Cardiac septum (tissue), 1 donor: ENCODE measurements at places on chromosomes 2 and 18. TPM values are rescaled to one million over a fixed set of nuclear protein-coding genes. Genes with fewer than 3 reads are reported as not detected.

GRCh38 chr18:62044490-62045000 is 142.3 kb downstream of the PIGN start:
- DNase-seq, result no peak

DNA sequence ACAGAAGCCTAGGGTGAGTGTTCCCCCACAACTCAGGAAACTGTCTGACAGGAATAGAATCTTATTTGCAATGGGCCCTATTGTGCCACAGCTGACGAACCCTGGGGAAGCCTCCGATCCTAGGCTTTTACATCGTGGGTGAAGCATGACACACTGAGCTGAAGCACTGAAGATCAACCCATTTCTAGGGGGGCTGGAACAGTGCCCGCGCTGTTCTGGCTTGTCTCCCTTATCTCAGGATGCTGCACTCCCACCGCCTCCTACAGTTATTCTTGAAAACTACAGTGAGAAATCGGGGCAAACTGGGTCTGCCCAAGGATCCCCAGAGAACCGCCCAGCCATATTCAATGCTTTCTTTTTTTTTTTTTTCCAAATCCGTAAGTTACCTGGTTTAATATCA is 41.1 kb downstream of the NETO1 start:
- no peak for DNase-seq

GRCh38 chr2:40751981-40752380 is 300.1 kb upstream of the SLC8A1 start:
- no peak for DNase-seq

DNA sequence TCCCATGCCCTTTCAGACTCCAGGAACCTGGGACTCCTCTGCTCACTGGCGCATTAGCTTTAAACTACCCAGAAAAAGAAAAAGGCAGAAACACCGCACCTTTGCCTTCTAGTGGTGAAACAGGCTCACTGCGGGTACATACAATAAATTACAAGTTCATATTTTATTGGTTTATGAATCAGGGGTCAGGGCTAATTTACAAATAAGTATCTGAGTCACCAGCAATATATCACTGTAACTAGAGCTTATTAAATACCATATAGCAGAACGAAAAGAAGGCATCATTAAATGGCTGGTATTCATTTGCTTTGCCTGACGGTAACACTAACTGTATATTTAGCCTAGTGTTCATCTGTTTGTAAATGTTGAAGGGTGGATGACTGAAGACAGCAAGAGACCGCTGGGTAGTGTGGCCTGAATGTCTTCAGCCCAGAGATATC is 26.9 kb upstream of the DTNB start:
- DNase-seq, result no peak

Gene HNMT
- 11.8 TPM for total RNA-seq

Gene ALLC
- total RNA-seq, result not detected

- no peak for DNase-seq
Observed at GRCh38 chr2:30257266-30258214, 26.2 kb downstream of the LBH start.

DNA sequence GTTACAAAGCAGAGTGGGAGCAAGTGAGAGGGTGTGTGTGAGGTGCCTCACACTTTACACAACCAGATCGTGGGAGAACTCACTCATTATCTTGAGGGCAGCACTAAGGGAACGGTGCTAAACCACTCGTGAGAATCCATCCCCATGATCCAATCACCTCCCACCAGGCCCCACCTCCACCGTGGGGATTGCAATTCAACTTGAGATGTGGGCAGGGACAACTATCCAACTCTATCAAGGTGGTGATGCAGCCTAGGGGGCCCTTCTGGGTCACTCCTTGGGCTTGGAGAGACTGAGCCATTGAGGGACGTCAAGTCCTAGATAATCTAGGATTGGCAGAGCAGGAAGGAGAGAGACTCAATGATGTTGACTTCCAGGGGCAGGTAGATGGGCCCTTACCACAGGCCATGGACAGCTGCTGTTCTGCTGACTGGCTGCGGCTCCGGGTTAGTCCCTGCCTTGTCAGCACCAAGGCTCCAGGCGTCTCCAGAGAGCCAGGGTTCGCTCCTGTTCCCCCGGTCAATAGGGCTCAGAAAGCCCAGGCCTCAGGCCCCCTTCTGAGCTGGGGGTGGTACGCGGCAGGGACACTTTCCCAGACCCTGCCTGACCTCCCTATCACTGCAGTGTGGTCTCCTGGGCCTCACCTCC is 193.2 kb upstream of the HS6ST1 start:
- DNase-seq, result no peak

- DNase-seq, result no peak
Observed at GRCh38 chr2:208619993-208620392, 213.4 kb downstream of the PTH2R start.

GRCh38 chr2:224778474-224778877 is 62.3 kb upstream of the CCDC195 start:
- DNase-seq, result no peak

DNA sequence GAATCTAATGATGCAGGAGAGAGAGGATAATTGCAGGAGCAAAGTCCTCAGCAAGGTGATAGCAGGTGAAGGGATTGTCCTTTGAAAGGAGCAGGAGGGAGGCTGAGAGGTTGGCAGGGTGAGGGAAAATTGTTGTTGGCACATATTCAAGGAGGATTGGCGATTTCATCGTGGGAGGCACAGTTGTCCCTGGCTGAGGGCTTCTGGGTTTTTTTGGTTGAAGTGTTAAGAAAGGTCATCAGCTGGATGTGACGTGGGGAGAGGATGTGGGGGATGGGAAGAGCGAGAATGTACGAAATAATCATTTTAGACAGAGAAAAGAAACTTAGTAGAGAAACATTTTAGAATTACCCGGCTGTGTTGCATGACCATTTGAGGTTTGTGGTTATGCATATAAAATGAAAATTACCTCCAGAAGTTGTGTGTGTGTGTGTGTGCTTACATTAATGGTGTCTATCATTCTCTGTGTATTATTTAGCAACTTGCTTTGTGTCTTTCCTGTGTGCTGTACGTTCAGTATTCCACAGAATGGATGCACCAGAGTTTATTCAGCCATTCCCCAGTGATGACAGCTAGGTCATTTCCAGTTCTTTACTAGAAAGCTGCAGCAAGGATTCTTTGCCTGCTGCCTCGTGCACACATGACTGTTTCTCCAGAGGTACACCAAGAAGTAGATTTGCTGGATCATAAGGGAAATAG is 67.6 kb downstream of the SDC1 start:
- no peak for DNase-seq

DNA sequence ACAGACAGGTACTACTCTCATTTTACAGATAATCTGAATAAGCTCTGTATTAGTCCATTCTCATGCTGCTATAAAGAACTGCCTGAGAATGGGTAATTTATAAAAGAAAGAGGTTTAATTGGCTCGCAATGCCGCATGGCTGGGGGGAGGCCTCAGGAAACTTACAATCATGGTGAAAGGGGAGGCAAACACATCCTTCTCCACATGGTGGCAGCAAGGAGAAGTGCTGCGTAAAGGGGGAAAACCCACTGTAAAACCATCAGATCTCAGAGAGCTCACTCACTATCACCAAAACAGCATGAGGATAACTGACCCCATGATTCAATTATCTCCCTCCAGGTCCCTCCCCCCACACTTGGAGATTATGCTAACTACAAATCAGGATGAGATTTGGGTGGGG is 254.4 kb downstream of the KCNE4 start:
- no peak for DNase-seq

DNA sequence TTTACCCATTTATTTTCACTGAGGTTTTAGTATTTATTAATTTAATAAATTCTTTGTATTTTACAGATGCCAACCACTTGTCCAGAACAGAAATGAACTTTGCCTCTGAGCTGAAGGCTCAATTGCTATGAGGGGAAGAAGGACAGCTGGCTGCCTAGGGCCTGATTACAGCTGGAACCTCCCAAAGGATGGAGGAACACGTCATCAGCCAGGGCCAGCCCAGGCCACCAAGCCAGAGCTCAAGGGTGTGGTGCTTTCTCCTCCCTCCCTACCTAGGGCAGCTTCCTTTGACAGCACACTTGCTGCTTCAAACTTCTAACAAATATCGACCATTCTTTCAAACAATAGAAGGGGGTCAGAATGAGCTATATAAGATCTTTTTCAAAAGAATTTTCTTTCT is 19.7 kb upstream of the RIOK3 start:
- DNase-seq, result no peak

Gene CAMKMT
- 5.6 TPM for total RNA-seq

Gene REG3A
- total RNA-seq, result not detected

GRCh38 chr2:231935207-231935524 is 9.0 kb upstream of the NPPC start:
- no peak for DNase-seq

Gene MYO5B
- total RNA-seq, result 5.2 TPM

DNA sequence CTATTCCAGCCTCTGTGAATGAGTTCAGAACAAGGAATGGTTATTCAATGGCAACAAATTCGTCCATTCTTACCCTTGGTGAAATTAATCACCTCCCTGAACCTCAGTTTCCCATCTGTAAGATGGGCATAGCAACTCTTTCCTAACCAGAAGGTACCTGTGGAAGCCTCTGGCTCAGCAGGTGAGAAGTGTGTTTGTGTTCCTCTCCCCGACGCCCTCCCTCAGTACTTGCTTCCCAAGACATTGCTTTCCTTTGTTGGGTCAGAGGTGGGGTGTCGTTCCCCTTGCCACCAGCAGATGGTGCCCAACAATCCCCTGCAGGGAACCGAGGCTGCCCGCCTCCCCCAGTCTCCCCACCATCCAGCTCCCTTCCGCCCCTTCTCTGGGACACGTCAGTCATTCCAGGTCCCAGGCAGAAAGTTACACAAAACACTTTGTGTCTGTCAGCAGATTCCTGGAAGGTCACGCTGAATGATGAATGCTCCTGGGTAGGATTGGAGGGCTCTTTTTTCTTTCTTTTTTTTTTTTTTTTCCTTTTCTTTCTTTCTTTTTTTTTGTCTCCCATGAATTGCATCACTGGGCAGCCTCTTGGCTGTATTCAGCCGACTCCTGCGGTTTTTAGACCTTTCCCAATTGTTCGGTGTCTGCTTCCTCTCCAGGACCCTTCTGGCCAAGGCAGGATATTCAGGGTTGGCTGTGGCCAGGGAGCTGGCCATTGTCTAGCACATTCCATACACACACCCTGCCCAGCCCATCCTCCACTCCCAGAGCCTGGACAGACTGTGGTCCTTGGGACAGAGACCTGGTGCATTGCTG is 117.3 kb downstream of the LPIN1 start:
- DNase-seq, result peak; percentile 92

DNA sequence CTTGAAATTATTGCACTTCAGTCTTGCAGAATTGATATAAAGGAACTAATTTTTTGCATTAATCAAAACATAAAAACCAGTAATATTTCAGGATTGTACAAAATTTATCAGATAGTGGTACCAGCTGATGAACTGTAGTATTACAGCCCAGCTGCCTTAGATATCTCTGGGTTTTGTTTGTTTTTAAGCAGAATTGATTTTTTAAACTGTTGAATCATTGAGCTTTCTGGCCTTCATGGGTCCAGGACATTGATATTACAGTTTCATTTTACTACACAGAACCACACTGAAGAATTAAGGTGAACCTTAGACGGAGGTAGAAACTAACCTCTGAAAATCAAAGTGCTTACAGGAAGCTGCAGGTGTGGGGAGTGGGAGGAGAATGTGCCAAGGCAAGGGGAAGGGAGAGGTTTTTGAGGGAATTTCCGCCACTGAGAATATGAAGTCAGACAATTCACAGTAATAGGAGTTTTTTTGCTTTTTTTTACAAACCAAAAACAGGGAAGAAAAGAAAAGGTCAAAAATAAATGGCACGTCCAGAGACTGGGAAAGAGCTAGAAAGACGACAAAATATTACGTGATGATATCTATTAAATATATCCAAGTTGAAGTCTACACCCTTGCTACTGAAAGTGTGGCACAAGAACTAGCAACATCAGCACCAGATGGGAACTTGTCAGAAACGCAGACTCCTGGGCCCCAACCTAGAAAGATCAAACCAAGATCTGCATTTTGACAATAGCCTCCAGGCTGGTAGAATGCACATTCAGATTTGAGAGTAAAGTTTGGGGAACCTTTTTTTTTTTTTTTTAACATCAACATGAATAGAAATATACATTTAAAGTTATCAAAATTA is 40.8 kb upstream of the SPAG16 start:
- no peak for DNase-seq

- DNase-seq, result no peak
Observed at GRCh38 chr2:52970642-52971041, 797.0 kb upstream of the CHAC2 start.

- DNase-seq, result no peak
Observed at GRCh38 chr2:35871672-35872071, 483.9 kb upstream of the CRIM1 start.

DNA sequence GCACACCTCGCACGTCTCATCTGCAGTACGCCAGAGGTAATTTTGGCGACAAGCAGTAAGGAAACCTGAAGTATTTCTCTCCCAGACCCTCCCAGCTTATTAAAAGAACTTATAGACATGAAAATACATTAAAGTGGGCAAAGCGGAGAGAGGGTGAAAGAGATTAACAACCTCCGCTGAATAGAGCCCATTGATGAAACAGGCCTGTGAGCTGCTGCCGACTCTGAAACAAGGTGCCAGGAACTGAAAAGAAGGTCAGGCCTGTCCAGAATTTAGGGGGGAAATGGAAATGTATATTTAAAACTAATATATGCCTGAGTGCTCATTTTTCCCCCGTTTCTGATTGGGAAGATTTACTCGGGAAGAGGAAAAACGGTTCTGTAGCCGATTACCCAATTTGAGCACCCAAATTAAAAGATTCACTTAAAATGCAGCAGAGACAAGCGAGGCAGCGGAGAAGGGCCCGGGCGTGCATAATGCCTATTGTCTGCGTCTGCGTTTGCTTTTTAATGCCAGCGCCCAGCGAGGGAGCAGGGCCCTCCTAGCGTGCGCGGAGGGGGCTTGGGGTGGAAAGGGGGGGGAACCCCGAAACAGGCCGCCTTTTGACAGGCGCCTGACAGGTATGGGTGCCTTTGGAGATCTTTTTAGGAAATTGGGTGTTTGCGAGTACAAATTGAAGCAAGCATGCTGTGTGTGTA is 316.2 kb downstream of the GBX2 start:
- peak; percentile 67 for DNase-seq

Gene SERPINB3
- total RNA-seq, result not detected

Gene CD8A
- 0.62 TPM for total RNA-seq

Gene TSPYL6
- total RNA-seq, result 0.11 TPM

- no peak for DNase-seq
Observed at GRCh38 chr2:37771600-37772088, 100.2 kb upstream of the CDC42EP3 start.

Gene ZSWIM2
- not detected for total RNA-seq
